Hematopoietic multipotent progenitor cell treated with erythropoietin and hydrocortisone succinate and interleukin-3 and kit ligand, for 4 days (in vitro differentiated cells): ENCODE measurements at places on chromosomes 16 and 17.

DNA sequence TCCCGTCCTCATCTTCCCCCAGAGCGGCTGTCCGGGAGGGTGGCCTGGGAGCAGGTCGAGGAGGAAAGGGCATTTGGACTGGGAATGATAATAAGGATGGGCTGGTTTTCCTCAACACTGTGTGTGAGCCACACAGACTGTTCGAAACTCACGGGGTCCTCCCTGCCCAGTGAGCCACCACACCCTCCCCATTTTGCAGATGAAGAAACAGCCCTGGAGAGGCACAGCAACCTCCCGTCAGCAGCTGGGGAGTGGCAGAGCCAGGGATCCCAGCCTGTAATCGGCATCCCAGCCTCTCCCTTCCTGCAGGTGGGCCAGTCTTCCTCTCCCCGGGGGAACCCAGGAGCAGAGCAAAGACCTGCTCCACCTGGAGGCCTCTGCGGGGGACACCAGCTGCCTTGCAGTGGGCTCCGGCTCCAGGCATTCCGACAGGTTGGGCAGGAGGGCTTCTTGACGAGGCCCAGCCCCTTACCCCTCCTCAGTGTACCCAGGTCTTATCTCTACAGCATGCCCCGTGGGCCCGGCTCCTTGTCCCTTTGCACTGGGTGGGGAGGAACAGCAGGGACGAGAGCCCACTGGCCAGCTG, 23.8 kb downstream of the ENGASE start:
- DNase-seq = no peak

DNA sequence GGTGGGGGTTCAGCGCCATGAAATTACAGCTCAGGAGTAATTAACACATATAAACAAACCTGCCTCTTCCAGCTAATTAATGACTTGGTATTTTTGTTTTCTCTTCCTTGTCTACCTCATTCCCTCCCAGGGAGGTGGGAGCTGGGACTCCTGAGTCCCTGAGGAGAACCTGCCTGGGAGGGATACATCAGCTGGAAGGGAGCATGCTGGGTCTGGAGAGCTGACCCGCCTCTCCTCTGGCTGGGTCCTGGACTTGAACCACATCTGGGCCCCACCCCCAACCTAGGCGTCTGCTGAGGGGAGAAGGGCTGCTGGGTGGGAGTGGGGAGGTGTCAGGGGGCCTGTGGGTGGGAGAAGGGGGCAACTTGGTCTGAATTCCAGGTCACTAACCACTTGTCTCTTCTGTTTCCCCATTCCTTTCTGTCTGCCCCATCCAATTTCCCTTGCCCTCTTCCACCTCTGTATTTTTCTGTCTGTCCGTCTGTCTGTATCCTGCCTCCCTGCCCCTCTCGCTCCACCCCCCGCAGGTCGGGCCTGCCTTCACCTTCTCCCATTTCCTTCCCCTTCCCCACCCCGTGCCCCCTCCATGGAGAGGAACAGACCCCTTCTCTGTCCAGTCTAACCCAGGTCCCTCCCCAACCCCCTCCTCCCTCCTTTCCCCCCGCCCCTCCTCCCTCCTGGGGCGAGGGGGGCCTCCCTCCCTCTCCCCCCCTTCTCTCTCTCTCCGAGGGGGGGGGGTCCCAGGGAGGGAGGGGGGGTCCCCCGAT, at the start of gene NLGN2:
NLGN2 (plus strand) TSS at position 361 of the 767 bp plus-strand sequence. CDS start 411 bp downstream, outside the sequence.
- no peak for DNase-seq

DNA sequence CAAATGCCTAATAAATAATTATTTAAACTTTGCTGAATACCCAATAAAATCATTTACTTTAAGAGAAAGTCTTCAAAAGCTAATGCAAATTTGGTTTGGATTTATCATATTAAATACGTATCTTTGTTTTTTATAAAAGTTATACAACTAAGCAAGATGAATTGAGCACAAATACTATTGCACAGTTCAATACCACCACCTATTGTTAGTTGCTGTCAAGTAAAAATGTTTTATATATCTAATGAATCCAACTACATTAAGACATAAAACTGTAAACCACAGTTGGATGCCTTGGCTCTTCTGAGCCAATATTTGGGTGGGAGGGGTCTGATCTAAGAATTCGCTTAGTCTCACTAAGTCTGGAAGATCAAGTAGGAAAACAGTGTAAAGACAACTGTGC, 7.7 kb downstream of the FBXL20 start:
- peak; percentile 57 for DNase-seq

DNA sequence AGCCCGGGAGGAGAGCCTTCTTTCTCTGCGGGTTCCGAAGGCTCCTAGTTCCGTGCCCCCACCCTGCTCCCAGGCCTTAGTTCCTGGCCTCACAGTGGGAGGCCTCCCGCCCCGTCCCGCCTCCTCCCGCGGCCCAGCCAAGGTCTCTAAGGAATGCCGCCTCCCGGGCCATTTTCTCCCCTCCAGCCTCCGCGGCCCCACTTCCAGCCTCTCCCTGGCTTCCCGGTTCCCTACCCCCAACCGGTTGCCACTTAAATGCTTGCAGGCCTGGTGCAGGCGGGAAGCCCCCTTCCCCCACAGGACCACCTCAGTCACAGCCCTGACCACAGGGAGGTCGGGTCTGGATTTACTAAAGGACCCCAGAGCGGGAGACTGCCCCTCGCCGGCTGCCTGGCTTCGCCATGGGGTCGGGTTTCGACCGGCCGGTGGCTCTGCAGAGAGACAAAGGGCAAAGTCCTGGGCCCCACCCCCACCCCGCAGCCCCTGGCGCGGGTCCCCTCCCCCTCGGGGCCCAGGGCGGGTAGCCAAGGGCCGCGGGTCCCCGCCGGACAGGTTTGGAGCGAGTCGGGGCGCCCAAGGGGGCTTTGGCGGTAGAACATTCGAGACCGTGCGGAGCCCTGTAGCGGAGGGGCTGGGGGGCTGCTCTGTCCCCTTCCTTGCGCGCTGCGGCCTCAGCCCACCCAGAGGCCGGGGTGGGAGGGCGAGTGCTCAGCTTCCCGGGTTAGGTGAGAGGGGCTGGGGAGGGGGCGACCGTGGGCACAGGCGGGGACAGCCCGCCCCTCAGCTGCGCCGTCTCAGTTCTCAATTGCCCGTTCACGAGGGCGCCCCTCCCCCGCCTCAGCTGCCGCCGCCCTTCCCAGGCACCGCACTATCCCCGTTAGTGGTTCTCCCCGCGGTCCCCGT, 16.4 kb downstream of the IGF2BP1 start:
- DNase-seq = no peak

DNA sequence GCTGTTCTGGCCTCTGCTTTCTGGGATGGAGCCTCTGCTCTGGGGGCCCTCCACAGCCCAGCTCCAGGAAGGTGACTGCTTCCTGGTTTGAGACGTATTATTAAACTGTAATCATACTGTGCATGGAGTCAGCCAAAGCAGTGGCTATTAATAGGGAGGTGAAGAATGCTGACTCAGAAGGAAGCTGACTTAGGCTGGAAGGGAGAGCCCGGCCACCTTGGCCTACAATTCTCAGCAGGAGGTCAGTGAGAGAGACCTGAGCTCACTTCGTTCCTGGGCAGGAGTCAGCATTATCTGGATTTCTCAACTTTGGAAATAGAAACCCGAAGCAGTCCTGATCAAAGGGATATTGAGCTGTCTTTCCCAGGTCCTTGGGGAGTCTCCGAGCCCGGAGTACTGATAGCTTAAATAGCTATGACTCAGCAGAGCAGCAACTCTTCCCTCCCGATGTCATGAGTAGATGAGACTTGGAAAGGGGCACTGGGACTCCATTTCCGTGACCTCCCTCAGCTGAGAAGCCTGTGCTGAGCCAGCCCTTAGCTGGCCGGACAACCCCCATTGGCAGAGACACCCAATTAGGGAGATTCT, 91.8 kb downstream of the YPEL2 start:
- DNase-seq = peak; percentile 12

GRCh38 chr16:49800876-49801275, 55.0 kb downstream of the ZNF423 start:
- DNase-seq = no peak

- no peak for DNase-seq
Measured at GRCh38 chr17:65696739-65697394, 135.4 kb upstream of the AXIN2 start.
